ENCODE measurements at places on chromosomes 4 and X.

DNA sequence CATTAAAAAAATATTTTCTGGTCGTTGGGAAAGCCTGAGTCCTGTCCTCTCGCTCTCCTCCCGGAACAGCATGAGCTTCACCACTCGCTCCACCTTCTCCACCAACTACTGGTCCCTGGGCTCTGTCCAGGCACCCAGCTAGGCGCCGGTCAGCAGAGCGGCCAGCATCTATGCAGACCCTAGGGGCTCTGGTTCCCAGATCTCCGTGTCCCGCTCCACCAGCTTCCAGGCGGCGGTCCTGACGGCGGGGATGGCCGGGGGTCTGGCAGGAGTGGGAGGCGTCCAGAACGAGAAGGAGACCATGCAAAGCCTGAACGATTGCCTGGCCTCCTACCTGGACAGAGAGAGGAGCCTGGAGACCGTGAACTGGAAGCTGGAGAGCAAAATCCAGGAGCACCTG, 807.2 kb upstream of the NDST4 start:
- no peak for DNase-seq

DNA sequence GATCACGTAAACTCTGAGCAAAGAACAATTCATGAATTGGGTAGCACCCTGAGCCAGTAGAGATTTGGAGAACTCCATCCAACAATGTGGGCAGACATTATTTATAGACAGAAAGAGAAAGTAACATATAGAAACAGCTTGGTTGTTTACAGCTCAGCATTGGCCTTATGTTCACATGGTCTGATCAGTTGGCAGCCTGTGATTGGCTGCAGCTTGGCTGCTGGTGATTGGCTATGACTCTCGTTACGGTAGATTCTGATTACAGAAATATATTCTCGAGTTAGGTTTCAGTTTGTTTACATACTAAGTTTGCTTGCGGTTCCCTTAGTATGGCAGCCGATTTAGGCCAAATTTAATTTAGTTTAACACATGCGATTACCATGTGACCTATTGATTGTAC, 663.4 kb downstream of the RAPGEF2 start:
- no peak for DNase-seq

- no peak for DNase-seq
Measured at GRCh38 chr4:105551965-105552746, at the start of gene ARHGEF38. Gene ARHGEF38, plus strand, starts transcription at chr4:105552620. Its CDS starts 146 bp downstream, at chr4:105552766.

- no peak for DNase-seq
Measured at GRCh38 chr4:146647615-146648460, 9.1 kb downstream of the POU4F2 start.

DNA sequence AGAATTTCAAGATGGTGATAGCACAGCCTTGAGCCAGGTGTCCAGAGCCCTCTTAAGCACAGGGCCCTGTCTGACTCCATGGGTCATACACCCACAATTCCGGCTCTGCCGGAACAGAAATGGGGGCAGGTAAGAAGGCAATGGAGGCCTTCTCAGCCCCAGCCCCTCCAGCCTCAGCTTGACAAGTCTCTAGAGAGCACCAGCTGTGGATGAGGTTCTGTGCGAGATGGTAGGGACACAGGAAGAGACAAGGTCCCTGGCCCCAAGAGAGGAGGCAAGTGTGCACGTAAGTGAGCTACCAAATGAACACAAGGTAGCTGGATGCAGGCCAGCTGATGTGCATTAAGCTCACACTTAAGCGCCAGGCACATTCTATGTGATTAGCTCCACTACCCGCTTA, 2.4 kb upstream of the PRRG3 start:
- no peak for DNase-seq

- no peak for DNase-seq
Measured at GRCh38 chr4:6548201-6548881, 26.6 kb upstream of the MAN2B2 start.

GRCh38 chr4:118280501-118281218, 72.1 kb downstream of the PRSS12 start:
- no peak for DNase-seq

- no peak for DNase-seq
Measured at GRCh38 chr4:93633721-93634120, 194.8 kb upstream of the ATOH1 start.

GRCh38 chr4:111838406-111838930, 306.8 kb upstream of the FAM241A start:
- DNase-seq = no peak

- DNase-seq = no peak
Measured at GRCh38 chrX:1140236-1140681, 72.2 kb downstream of the CRLF2 start.

- DNase-seq = no peak
Measured at GRCh38 chr4:173051716-173052115, 116.9 kb upstream of the GALNT7 start.

DNA sequence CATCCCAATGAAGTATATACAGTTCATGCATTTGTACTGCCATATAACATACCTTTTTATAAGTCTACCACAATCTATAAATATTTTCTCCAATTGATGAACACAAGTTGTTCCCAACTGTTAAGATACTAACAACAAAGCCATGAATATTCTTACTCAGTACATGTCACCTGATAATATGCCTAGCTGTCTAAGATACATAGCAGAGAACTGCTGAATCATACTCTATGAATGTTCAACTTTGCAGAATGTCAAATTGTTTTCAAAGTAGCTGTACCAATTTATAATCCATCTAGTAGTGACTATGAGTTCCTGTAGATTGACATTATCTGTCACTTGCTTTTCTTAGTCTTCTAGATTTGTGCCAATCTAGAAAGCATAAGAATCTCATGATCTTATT, 84.9 kb downstream of the RAB28 start:
- DNase-seq = no peak

Measured in stimulated activated naive CD4-positive, alpha-beta T cell (primary cell).